ENCODE measurements at places on chromosomes 2 and 18. TPM values are rescaled to one million over a fixed set of nuclear protein-coding genes. Genes with fewer than 3 reads are reported as not detected.

The NTSR2 gene
- total RNA-seq = 1.7 TPM

The RPL31 gene
- total RNA-seq = 510 TPM

The CROCC2 gene
- not detected for total RNA-seq

The FNDC4 gene
- total RNA-seq = 24.9 TPM

The DTNA gene
- total RNA-seq = 86.1 TPM

The MMADHC gene
- 65.1 TPM for total RNA-seq

The PRKAG3 gene
- not detected for total RNA-seq

The GPAT2 gene
- total RNA-seq = 1.2 TPM

The EPAS1 gene
- 13.0 TPM for total RNA-seq

The PTPRN gene
- total RNA-seq = 18.1 TPM

The EIPR1 gene
- total RNA-seq = 32.0 TPM

The MSTN gene
- total RNA-seq = 5.2 TPM

The RBFA gene
- total RNA-seq = 63.1 TPM

The MERTK gene
- total RNA-seq = 6.4 TPM

The UGT1A3 gene
- total RNA-seq = not detected
